ENCODE measurements at places on chromosomes 11 and 22. TPM values are rescaled to one million over a fixed set of nuclear protein-coding genes. Genes with fewer than 3 reads are reported as not detected.

The TBX10 gene
- polyA plus RNA-seq, result not detected

The ALX4 gene
- 0.04 TPM for polyA plus RNA-seq

The YPEL4 gene
- 0.18 TPM for polyA plus RNA-seq

The OR8G1 gene
- not detected for polyA plus RNA-seq

The IGLL5 gene
- polyA plus RNA-seq, result not detected

DNA sequence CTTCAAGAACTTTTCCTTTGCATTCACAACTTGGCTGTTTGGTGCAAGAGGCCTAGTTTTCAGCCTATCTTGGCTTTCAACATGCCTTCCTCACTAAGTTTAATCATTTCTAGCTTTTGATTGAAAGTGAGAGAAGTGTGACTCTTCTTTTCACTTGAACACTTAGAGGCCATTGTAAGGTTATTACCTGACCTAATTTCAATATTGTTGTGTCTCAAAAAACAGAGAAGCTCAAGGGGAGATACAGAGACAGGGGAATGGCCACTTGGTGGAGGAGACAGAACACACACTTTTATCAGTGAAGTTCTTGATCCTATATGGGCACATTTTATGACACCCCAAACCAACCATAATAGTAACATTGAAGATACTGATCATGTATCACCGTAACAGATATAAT is 532.3 kb downstream of the DLG2 start:
- no peak overlapping the region for H3K27ac ChIP-seq
- H3K36me3 ChIP-seq, result no peaks in the 10 kb centered on the region
- no peak overlapping the region for H3K4me3 ChIP-seq
- no peaks in the 10 kb centered on the region for H3K4me1 ChIP-seq
- no peak for DNase-seq

- no peak for DNase-seq
- H3K36me3 ChIP-seq, result no peaks in the 10 kb centered on the region
- no peaks in the 10 kb centered on the region for H3K4me1 ChIP-seq
- H3K27me3 ChIP-seq, result no peaks in the 10 kb centered on the region
- H3K27ac ChIP-seq, result no peak overlapping the region
Observed at GRCh38 chr11:60169264-60169915, 13.5 kb downstream of the MS4A6A start.

- no peaks in the 10 kb centered on the region for H3K27me3 ChIP-seq
- no peak overlapping the region for H3K27ac ChIP-seq
Observed at GRCh38 chr11:24470431-24470830, 26.4 kb upstream of the LUZP2 start.

GRCh38 chr11:72225411-72225951 is 914 bp downstream of the INPPL1 start:
- no peak for DNase-seq
- peak overlapping the region; percentile 67 for H3K4me3 ChIP-seq
- peaks cover 36% of the 10 kb centered on the region for H3K36me3 ChIP-seq
- peaks cover 10% of the 10 kb centered on the region for H3K4me1 ChIP-seq
- peak overlapping the region; percentile 88 for H3K27ac ChIP-seq
- H3K27me3 ChIP-seq, result no peaks in the 10 kb centered on the region

GRCh38 chr22:44648085-44648820 is 53.8 kb upstream of the PRR5 start:
- H3K4me1 ChIP-seq, result peaks cover 3% of the 10 kb centered on the region
- no peaks in the 10 kb centered on the region for H3K36me3 ChIP-seq
- no peak overlapping the region for H3K4me3 ChIP-seq

DNA sequence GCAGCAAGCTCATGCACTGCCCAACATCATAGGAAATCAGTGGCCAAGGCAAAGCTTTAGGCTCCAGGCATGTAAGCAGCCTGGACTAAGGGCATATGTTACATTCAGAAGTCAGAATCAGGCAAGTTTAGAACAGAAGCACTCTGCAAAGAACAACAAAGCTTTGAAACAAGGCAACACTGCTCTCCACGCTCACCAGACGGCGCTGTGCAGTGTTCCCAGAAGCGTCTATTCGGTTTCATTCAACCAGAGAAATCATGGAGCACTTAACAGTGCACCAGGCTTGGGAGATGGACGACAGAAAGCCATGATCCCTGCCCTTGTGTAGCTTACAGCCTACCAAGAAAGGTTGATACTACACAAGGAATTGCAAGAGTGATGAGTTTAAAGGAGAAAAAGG is 555.8 kb downstream of the BUD13 start:
- H3K4me1 ChIP-seq, result no peaks in the 10 kb centered on the region
- H3K4me3 ChIP-seq, result no peak overlapping the region
- no peaks in the 10 kb centered on the region for H3K27me3 ChIP-seq
- H3K27ac ChIP-seq, result no peak overlapping the region
- no peak for DNase-seq

GRCh38 chr11:114285599-114285998 is 10.6 kb upstream of the NNMT start:
- H3K27me3 ChIP-seq, result no peaks in the 10 kb centered on the region
- no peaks in the 10 kb centered on the region for H3K36me3 ChIP-seq
- H3K27ac ChIP-seq, result no peak overlapping the region
- no peak for DNase-seq

GRCh38 chr22:19891317-19892256 is 36.9 kb upstream of the GNB1L start:
- H3K27ac ChIP-seq, result peak overlapping the region; percentile 84
- peaks cover 96% of the 10 kb centered on the region for H3K4me1 ChIP-seq
- no peaks in the 10 kb centered on the region for H3K36me3 ChIP-seq
- H3K4me3 ChIP-seq, result peak overlapping the region; percentile 67
- DNase-seq, result peak; percentile 72

- no peak for DNase-seq
- H3K27me3 ChIP-seq, result no peaks in the 10 kb centered on the region
- H3K36me3 ChIP-seq, result no peaks in the 10 kb centered on the region
- H3K27ac ChIP-seq, result no peak overlapping the region
- H3K4me3 ChIP-seq, result no peak overlapping the region
Observed at GRCh38 chr11:73170140-73170539, 28.0 kb upstream of the FCHSD2 start.
